ENCODE measurements at places on chromosomes 5 and 9.
A peak's percentile ranks its signal among the peaks of the same experiment; 100 is the strongest.

- DNase-seq, result peak; percentile 84
These were observed 33.9 kb downstream of the OLFML2A start for GRCh38 chr9:124810663-124811355.

DNA sequence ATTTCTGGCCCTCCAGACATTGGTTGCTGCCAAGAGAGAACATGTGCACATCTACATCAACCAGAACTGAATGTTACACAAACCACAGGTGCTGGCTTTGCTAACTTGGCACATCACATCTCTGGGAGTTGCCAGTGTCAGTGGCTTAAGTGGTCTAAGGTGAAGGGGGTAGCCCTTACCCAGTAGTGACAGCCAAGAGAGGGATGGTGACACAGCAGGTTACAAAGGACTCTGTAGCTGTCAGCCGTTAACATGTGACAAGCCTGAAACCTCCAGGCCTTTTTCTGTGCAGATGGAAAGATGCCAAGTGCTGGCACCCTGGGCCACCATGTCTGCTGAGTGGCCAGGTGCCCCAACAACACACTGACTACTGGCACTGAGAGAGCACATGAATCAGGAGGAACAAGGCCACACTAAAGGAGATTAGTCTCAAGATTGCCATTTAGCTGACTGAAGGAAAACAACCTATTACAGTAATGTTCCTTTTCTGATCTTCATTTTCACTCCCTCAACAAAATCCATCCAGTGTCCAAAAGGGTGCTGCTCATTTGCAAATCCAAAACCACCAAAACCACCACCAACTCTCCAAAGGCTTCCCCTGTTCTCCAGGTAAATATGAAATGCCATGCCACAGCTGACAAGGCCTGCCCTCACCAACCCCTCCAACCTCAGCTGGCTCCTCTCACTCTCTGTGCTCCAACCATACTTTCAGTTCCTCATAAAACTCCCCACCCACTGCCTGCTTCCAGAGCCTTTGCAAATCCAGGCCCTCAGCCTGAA lies 20.2 kb downstream of the SIL1 start:
- no peak for DNase-seq

DNA sequence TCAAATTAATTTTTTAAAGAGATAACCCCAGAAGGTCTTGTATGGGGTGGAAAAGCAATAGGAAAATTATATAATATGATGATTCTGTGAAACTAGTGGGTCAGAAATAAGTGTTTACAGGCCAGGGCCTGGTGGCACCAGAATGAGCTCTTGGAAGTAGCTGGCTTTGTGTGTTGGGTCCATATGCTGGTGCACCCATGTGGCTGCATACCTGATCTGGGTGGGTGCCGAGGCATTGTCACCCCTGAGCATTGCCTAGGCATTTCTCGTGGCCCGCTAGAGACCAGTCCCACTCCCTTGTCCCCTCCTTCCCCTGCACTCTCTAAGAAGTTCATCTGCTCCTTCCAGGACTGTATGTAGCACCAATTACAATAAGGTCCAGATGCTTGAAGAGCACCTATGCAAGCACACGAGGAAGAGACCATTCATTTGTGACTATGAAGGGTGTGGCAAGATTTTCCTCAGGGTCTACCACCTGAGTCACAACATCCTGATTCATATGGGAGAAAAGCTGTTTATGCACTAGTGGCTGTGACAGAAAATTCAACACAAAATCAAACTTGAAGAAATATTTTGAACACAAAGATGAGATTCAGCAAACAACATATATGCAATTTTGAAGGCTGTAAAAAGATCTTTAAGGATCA lies 19.8 kb upstream of the IL33 start:
- DNase-seq, result no peak

- DNase-seq, result no peak
These were observed 442.4 kb upstream of the ZNF462 start for GRCh38 chr9:106420511-106420944.

DNA sequence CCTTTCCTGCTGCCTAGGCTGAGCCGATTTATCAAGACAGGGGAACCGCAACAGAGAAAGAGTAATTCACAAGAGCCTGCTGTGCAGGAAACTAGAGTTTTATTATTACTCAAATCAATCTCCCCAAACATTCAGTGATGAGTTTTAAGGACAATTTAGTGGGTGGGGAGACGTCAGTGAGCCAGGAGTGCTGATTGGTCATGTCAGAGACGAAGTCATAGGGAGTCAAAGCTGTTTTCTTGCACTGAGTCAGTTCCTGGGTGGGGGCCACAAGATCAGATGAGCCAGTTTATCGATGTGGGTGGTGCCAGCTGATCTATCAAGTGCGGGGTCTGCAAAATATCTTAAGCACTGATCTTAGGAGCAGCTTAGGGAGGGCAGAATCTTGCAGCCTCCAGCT lies 19.0 kb downstream of the SNX24 start:
- DNase-seq, result no peak

GRCh38 chr9:35829764-35830096 lies 702 bp downstream of the TMEM8B start:
- DNase-seq, result no peak

DNA sequence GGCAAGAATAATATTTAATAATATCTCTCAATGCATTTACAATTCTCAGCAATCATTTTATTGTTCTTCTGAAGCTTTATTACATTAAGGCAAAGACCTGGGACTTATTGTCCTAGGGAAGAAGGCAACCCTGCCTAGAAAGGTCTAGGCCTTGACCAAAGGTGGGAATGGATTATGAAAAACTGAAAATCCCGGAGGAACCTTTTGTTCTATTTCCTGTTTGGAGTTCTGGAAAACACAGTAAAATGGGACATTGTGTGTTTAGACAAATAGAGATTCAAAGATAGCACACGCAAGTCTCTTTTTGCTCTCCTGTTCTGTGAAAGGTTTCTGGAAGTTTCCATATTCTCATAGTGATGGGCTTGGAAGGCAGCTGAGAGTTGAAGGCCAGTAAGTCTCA lies 31.1 kb downstream of the BAAT start:
- no peak for DNase-seq

GRCh38 chr9:32899181-32899580 lies 102.2 kb downstream of the APTX start:
- no peak for DNase-seq

DNA sequence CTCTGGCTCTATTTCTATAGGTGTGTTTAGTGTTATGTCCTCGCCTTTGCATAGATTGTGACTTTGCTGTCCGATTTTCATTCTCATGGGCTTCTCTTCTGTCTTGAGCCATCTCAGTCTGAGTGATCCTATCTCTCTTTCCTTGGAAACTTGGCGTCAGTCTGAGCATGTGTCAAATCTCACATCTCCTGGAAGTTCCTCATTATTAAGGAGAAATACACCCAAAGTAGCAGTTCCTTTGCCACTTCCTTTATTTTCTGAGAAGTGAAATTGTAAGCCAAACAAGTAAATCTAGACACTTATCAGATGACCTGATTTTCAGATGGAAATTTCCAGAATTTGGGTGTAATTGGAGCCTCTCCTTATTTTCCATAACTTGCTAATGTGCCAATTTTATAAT lies 126.9 kb upstream of the ANKH start:
- DNase-seq, result no peak

DNA sequence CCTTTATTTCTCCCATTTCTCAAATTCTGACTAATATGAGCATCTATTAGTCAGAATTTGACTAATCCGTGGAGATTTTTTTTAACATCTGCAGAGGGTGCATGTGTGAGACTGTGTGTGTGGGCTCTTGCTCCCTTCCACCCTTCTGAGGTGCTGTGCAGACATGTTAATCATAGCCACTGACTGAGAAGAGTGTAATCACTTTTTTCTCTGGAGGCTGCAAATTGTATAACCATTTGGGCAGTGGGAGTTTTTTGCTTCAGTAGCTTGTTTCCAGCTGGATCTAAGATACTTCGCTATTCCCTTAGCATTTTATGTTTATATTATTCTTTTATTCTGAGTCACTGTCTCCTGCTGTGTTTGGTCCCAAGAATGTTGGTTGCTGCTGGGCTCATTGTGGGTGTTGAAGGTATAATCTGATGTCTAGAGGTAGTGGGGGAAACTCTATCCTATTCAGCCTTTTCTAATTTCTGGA lies 66.2 kb downstream of the ARHGEF28 start:
- DNase-seq, result no peak

DNA sequence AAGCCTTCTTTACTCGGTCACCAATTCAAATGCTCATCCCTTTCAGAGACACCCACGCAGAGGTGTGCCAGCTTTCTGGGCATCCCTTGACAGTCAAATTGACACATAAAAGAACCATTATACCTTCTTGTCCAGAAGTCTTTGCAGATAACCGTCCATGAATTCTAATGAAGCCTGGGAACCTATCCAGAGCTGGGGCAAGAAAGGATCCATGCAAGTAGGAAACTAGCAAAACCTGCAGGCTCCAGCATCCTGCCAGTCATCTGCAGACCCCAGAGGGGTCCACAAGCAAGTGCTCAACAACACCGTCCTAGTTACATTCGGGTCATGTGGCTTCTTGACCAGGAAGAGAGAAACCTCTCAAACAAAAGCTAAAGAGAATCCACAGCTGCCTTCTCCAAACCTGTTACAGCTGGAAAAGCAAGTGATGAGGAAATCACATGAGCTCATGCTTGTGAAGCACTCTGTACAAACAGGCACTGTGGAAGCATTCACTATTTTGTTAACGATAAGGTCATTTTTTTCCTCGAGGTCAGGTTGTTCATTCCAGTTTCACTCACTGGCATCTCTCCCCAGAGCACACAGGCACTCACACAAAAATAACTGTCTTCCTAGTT lies 80.2 kb upstream of the DMRT1 start:
- no peak for DNase-seq

DNA sequence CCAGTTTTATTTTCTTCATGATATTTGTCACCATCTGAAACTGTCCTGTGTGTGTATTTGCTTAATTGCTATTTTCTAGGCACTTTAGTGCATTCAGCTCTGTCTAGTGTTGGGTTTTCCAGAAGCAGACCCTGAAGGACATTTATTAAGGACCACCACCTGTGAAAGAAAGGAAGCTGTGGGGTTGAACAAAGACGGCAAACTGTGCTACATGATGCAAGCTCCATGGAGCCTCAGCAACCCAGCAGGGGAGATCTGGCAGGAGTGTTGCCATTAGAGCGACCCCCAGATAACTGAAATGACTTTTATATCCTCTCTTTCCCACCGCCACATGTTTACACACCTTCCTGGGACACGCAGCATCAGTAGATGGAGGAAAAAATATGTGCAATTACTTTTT lies 125.5 kb downstream of the GABRB2 start:
- no peak for DNase-seq

DNA sequence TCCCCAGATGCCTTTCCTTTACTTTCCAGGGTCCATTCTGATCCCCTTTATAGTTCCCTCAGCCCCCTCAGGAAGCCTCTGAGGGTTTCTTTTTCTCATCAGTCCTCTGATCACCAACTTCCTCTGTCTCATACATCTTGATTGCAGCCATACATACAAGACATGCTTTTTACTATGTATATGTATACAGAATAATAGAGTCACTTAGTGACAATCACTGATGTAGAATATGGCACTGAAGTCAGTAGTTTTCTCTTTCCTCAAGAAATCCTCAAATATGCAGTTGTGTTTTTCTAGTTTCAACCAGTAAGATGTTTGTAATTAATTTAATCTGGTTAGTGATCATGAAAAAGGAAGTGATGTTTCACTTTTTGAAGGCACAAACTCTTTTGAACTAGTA lies 364.1 kb downstream of the MAN2A1 start:
- DNase-seq, result no peak

DNA sequence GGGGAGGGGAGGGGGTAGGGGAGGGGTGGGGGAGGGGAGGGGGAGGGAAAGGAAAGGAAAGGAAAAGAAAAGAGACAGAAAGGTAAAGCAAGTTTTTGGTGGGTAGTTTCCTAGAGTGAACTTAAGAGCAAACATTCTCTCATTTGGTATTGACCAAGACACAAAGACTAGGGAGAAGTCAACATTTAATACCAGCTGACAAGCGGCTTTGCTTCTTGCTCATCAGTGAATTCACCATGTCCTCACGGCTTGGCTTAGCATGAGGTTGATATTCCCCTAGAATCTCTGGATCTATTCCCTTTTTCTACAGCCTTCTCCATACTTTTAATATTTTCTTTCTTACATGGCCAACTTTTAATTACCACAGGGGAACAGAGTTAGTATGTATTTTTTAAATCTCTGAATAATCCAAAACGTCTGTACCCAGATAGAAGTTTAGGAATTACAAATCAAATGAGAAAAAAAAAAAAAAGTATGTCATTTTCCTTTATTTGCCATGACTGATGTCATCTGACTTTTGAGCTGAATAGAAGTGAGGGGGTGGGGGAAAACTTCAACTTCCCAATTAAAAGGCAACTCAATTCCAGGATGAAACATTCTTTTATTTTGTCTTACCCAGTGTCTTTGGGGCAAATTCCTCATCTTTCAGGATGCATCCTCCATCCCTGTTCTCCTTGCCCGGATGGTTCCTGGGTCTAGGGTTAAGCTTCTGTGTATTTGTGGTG lies 40.1 kb upstream of the GLIS3 start:
- no peak for DNase-seq

DNA sequence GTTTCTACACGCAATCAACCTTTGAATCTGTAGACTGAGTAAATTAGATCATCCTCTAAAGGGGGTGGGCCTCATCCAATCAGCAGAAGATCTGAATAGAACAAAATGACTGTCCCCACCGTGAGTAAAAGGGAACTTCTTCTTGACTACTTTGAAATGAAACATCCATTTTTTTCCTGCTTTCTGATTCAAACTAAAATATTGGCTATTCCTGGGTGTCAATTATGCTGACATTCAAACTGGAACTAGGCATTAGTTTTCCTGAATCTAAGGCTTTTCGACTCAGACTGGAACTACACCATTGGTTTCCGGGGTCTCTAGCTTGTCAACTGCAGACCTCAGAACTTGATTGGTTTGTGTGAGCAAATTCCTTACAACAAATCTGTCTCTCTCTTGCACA lies 772.2 kb upstream of the CDH10 start:
- no peak for DNase-seq

DNA sequence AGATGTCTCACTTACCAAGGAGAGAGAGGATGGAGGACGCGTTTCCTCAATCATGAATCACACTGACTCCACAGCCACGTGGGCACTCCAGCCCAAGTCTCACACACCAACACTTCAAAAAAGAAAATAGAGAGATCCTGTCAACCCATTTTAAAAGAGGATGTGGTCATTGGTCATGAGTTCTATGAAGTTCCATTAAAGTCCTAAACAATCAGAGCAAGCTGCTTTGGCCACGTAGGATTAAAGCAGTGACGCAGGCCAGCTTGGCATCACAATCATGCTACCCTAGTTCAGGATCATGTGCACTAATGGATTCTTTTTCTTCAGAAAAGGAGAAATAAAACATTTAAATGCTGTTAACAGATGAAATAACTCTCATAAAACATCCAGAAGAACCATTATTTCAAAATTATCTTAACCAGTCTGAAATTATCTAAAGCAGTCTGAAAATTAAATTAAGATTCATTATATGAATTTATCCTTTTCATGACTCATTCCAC lies 108.1 kb downstream of the SEMA5A start:
- no peak for DNase-seq

All from muscle of arm (tissue), 14 donors.